ENCODE measurements at places on chromosomes 4 and X.

GRCh38 chr4:55635741-55636655 lies at the start of gene NMU:
Gene NMU (minus strand): TSS chr4:55636298. CDS start chr4:55636192, 106 bp downstream.
- no peak for DNase-seq

GRCh38 chr4:55407119-55407518 lies 11.4 kb downstream of the TMEM165 start:
- no peak for DNase-seq

DNA sequence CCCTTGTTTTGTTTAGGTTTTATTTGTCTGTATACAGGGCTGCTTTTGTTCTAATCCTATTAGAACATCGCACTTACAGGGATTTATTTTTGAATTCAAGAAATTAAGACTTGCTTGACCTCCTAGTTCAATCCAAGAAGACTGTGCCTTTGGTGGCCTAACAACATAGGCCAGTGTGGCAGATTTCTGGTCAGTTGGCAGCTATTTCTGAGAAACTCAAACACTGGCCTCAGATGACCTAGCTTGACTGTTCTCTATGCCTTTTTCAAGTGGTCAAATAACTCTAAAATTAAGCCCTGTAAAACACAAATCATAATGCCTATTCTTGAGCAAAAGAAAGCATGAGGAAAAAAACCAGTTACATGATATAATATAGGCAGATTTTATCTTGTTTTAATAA lies 89.3 kb upstream of the GPR34 start:
- DNase-seq: no peak

- no peak for DNase-seq
These were observed 23.5 kb downstream of the CHM start for GRCh38 chrX:86023811-86024210.

- DNase-seq: no peak
These were observed 61.5 kb upstream of the SLC4A4 start for GRCh38 chr4:71277353-71277752.

- no peak for DNase-seq
These were observed 122.3 kb downstream of the ITIH6 start for GRCh38 chrX:54675762-54676161.

DNA sequence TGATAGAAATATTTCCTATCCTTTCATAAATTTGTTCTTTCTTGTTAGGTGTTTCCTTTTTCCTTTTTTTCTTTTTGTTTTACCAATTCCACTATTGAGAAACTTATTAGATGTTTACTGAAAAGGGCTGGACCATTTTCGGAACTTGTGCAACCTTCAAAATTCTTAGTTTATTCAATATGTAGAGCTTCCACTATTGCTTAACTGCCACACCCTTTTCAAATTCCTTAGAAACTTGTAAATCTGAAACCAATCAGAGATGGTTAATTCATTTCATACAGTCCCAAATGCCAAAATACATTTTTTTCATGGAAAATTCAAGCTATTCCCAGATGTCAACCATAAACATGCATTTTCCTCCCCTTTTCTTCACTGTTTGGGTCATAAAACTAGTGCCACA lies 66.1 kb upstream of the SLC39A8 start:
- no peak for DNase-seq

DNA sequence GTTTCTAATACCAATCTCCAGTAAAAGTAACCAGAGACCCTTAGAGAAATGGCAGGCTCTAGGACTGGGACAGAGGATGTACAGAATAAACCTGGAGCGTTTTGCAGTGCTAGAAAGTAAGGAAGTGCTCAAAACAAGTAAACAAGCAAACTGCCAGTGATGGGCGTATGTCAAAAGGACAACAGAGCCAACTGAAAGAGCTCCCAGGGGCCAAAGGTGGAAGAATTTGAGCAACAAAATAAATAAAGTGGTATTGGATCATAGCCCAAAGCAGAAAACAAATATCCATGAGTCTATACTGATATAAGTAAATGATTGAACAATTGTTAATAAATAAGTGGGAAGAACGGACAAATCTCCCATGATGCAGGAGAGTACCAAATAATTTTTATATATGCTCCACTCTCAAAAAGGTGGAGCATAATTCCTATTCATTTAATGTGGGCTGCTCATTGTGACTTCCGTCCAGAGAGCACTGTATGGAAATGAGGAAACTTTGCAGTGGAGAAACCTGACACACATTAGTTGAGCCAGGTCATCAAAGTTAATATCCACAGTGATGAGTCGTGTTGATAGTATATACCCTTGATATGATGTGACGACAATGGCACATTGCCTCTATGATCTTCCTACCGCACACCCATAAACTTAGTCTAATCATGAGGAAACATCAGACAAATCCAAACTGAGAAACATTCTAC lies 17.8 kb upstream of the SEPTIN11 start:
- DNase-seq: no peak

DNA sequence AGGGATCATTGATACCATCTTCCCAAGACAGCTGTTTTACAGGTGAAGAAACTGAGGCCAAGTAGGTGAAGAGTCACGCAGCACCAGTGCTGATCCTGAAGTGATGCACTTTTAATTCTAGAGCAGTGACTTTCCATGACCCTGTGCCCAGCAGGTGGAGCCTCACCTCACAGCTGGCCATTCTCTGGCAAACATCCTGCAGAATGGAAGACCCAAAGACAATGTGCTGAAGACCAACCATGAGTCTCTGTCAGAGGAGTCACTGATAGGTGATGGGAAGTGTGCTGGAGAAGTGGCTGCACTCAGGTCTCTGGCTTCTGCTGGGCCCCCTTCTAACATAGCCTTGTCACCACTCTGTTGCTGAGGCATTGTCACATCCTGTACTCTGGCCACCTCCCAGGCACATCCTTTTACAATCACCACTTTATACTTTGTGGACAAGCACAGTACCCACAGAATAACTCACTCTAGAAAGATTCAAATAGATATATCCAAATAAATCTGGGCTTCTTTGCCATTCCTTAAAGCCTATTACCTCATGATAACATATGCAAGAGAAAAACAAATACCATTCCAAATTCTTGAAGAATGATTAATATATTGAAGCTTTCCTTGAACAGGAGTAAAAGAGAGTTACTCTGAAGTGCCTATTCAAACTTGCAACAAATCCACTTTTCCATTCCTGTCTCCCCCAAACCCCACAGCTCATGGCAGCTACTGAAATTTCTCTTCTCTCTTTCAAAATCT lies 64.1 kb upstream of the SCOC start:
- no peak for DNase-seq

DNA sequence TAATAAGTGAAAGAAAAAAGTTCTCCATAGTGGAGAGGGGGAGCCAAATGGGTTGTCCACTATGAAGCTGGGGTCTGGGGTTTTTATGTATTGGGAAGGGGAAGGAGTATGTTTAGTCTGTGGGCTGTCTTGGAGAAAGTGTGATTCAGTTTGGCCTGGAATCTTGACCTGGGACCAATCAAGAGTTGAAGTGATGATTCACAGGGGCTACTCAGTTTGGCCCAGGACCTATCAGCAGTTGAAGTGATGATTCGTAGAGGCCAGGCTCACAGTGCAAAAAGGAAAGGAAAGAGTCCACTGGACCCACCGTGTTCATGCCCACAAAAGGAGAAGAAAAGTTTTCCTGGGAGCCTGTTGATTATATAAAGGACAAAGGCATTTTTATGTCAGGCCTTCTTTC lies 47.3 kb upstream of the RAB9B start:
- DNase-seq: no peak

DNA sequence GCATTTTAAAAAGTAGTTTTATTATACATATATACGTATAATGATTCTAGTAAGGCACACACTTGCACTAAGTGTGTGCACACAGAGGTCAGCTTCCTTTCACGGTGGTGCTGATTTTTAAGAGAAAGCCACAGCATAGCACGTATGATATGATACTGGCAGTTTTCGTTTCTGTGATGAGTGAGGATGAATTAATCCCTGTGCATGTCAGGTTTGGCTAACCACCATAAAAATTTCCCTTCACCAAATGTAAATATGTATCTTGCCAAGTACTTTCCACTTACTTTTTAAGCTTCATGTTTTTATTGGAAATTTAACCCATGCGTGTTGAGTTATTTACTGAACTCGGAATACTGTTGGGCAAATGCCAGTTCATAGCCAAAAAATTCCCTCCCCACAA lies 84.6 kb downstream of the SYNPO2 start:
- DNase-seq: no peak

DNA sequence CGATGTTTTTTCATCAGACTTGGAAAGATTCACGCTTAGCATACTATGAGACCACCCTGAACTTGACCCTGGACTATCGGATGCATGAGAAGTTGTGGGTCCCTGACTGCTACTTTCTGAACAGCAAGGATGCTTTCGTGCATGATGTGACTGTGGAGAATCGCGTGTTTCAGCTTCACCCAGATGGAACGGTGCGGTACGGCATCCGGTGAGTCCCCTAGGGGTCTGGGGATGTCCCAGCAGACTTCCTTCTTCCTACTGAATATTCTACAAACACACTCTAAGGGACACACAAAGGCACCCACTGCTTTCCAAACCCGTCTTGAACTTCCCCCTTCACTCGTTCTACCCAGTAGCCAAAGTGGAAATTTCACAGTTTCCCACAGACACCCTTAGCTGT lies 9.3 kb downstream of the GABRQ start:
- DNase-seq: no peak

DNA sequence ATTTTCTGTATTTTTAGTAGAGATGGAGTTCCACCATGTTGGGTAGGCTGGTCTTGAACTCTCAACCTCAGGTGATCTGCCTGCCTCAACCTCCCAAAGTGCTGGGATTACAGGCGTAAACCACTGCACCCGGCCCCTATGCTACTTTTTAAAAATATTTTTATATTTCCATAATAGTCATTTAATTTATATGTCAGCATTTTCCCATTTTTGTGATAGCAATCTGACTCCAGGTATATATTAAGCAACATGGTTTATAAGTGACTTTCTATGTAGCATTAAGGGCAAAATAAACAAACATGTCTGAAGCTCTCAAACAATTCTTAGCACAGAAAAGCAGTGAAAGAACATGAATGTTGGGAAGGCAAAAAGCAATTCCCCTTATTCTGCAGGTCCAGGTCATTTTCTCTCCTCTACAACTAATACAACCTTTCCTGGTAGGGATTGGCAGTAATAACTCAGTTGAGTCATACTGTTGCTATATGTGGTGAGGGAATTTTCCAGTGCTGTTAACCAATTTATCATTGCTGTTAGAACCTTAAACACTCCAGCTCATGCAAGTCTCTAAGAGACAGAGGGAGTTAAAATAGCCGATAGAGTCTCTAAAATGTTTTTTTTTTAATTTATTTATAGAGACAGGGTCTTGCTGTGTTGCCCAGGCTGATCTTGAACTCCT lies 24.0 kb downstream of the SMIM14 start:
- no peak for DNase-seq

DNA sequence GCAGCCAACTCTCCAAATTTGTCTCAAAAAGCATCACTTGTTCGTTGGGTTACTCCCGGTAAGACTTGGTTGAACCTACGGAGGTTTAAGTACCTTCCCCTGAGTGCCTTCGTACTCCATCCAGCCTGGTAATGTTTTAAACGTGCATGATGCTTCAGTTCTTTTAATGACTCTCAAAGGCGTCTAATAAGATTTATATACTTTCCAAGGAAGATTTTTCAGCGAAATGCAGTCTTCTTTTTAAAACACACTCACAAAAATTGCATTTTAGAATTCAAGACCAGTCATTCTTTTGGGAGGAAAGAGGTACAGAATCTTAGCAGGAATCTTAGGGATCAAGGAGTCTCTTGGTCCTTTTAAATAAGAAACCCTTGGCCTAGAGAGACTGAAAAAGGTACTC lies 430 bp upstream of the TRPC3 start:
- DNase-seq: no peak

- DNase-seq: no peak
These were observed at the start of gene SRPX2 for GRCh38 chrX:100643956-100644860. Gene SRPX2 (plus strand): TSS chrX:100644199. CDS start chrX:100646323, 2,124 bp downstream.

DNA sequence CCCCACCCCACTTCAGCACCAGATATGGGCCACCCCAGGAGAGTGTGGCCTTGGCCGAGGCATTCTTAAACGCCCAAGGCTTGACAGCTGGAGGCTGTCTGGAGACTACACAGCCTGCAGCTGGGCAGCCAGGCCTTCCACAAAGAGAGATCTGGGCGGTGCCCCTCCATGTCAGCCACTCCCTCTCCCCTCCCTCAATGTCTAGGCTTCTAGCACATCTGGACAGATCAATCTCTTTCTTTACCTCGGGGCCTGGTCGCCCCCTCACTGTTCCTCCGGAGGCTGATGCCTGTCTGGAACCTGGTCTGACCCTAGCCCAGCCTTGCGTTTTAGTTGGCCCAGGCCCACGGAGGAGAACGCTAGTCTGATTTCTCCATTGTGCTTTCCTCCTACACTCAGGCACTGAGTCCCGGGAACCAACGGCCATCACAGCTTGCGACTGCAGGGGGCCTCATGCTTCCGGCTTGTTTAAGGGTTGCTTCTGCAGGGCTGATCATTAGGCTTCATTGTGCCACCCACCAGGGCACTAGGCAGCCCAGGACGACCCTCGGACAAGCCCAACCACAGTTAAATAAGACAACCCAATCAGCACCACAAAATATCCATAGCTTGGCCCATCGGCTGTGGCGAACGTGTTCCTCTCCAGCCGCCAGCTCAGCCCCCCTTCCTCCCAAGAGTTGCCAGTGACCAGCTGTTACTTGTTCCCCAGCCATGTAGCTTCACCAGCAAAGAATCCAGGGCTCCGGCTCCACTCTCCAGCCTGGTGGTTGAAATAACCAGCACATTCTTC lies 200.6 kb downstream of the BCOR start:
- peak; percentile 57 for DNase-seq

GRCh38 chrX:95435198-95435597 lies 1249.4 kb upstream of the DIAPH2 start:
- DNase-seq: no peak

DNA sequence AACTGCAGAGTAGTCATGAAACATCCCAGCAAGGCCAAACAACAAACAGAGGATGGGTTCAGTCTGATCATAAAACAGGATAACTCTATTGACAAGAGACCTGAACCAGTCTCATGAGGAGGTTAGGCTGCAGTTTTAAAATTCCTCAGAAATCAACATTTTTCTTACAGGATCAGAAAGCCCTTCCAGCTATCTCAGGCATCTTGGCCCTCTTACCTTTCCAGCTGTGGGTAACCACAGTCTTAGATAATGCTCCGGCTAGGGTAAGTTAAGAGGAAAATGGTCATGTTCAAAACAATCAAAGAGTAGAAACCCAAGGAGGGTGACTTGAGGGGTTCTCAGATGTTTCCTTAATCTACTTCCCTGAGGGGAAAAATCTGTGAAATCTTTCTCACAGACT lies 5.1 kb downstream of the CTSO start:
- DNase-seq: no peak

- DNase-seq: no peak
These were observed 528 bp downstream of the FMR1 start for GRCh38 chrX:147912093-147912801.

DNA sequence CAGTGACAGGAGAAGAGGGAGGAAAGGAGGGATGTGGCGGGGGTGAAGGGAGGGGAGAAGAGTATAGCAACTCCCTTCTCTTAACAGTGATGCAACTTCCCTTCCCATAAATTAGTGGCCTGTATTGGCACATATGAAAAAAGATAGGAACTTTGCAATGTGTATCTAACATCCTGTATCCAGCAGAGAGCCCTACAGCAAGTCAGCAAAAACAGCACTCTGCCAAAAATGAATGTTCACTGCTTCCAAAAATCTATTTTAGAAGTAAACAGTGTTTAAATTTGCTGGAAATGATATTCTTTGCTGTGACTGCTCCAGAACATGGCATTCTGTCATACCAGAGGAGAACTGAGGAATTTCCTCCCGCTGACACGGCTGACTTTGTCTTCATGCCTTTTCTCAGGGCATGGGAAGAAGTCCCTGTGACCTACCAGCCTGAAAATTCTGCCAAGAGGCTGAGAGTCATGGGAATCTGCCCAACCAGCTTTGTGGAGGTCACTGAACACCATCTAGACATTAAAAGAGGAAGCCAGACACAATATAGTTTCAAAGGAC lies 343.4 kb upstream of the RASGEF1B start:
- DNase-seq: no peak

Data from NT2/D1 (cell line).